ENCODE measurements at places on chromosomes 11 and 22.

GRCh38 chr11:118081241-118081958 is 4.5 kb downstream of the TMPRSS4 start:
- DNase-seq = no peak

DNA sequence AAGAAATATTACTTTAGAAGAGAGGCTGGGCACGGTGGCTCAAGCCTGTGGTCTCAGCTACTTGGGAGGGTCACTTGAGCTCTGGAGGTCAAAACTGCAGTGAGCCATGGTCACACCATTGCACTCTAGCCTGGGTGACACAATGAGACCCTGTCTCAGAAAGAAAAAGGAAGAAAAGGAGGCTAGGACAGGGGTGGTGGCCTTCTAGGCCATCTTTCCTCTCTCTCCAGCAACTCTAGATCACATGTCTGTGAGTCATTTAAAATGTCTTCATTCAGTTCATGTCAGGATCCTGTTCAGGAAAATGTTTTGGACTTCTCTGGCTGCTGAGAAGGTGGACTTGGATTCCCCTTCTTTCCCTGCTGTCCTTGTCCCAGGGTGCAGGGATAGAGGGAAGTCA is 53.3 kb downstream of the PPFIA1 start:
- no peak for DNase-seq

DNA sequence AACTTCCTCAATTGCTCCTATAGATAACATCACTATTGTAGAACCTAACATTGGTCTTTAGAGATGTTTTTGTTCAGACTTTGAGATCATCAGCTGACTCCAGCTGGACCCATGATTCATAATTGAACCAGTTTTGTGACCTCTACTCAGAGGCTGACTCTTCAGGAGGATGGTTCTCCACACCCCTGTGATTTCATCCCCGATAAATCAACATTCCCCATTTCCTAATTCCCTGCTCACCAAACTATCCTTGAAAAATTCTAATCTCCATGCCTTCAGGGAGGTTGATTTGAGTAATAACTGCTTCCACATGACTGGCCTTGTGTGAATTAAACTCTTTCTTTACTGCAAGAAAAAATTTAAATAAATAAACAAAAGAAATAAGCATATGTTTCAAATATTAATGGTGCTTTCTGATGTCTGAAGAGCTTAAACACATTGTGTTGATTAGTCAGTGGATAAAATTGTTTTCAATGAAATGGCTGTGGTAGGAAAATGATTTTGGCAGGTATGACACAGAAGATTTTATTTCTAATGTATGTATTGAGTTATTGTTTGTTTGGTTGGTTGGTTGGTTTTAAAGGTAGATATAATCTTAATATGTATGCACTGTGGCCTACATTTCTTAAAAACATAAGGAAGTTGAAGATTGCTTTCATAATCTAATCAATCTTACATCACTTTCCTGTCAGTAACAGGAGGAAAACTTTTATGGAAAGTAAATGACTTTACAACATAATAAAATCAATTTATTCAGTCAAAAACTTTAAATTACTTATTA is 427.9 kb upstream of the CCDC179 start:
- no peak for DNase-seq

- DNase-seq = no peak
These were observed 27.7 kb upstream of the TP53I11 start for GRCh38 chr11:44978274-44978960.

- DNase-seq = no peak
These were observed at the start of gene KCNC1 for GRCh38 chr11:17734418-17734911. KCNC1 (plus strand) TSS chr11:17734781; CDS start chr11:17736003, 1,222 bp downstream.

- DNase-seq = no peak
These were observed 77.0 kb upstream of the DDI1 start for GRCh38 chr11:103959279-103959942.

- no peak for DNase-seq
These were observed 4.1 kb upstream of the RAB3IL1 start for GRCh38 chr11:61921446-61921845.

- DNase-seq = no peak
These were observed 584 bp downstream of the NOX4 start for GRCh38 chr11:89490602-89490980.

GRCh38 chr22:50317178-50317577 is 9.6 kb downstream of the DENND6B start:
- DNase-seq = no peak

Data from stimulated activated CD4-positive, alpha-beta T cell treated with anti-CD3 and anti-CD28 coated beads, Interleukin-1b, Interleukin-23, amount 100 ng/mL, for 48 hours (primary cell).